ENCODE measurements at places on chromosomes 1 and 21.

DNA sequence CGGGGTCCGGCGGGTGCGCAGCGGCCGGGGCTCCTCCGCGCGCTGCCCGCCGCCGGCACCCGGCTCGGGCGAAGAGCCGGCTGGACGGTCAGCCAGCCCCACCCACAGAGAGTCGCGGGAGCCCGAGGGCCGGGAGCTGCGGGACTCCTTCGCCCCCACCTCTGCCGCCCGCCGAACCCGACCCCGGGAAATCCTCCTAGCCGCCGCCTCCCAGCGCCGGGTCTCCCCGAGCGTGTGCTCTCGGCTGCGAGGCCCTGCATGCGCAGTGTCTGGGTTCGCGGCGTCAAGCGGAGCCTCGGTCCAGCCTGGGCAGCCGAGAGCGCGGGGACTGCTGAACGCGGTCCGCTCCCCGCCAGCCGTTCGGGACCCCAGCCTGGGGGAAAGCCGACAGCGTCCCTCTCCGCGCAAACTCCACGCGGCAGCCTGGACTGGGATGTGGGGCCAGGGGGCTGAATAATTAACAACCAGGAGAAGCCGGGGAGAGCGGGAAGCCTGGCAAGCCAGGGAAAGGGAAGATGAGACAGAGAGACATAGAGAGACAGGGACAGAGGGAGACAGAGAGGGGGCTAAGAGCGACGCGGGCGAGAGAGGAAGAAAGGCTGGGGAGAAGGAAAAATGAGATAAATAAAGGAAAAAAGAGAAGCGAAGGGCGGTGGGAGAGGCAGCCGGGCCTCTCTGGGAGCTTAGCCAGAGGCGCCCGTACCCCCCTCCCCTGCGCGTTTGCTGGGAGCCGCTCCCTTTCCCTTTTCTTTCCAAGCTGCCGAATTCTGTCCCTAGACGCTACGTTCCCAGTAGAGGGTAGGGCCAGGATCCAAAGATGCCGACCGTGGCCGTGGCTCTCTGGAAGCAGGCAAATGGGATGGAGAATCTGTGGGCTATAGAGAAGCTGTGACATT lies 64.2 kb downstream of the MEF2D start:
- no peak for DNase-seq

DNA sequence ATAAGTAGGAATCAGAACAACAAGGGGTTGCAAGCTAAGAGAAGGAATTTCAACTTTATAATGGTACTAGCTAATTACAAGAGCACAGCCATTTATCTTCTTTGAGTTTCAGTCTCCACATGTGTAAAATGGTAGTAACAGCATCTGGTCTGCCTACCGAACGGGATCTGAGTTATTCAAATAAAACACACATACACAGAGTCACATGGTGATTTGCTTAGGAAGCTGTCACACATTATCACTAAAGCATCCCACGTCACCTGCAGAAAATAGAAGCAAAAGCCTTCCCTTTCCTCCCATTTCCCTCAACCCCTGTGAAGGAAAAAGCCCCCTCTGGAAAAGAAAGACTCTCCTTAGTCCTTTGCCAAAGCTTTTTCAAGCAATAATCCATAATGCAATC lies 389.7 kb downstream of the OMA1 start:
- no peak for DNase-seq

DNA sequence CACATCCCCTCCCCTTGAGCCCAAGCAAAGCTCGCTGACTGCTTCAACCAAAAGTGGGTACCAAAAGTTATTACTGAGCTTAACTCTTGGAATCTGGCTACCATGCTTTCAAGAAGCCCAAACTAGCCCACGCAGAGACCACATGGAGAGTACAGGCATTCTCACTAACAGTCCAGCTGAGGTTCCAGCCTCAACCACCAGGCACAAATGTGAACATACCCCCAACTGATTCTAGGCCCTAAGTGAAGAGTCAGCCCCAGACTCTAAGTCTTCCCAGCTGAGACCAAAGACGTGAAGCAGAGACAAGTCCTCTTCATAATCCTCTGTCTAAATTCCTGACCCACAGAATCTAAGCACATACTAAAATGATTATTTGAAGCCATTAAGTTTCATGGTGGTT lies 36.8 kb downstream of the EVI5 start:
- DNase-seq, result no peak

DNA sequence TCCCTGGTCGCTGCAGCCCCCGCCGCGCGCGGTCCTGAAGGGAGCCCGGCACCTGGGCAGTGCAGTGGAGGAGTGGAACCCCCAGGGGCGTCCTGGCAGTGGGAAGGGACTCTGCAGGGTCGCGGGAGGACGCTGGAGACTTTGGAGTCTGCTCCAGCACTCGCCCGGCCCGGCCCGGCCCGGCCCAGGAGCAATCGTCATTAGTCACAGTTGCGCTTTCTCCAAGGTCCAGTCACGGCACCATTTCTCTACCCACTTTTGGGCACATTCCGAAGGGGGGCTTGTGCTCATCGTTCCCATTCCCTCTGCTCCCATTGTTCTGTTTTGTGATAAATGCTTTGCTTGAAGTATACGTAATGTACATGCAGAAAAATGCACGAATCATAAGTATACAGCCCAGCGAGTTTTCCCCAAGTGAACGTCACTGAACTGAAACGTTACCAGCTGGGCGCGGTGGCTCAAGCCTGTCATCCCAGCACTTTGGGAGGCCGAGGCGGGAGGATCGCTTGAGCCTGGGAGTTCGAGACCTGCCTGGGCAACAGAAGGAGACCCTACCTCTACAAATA lies 999 bp downstream of the THAP3 start:
- no peak for DNase-seq

DNA sequence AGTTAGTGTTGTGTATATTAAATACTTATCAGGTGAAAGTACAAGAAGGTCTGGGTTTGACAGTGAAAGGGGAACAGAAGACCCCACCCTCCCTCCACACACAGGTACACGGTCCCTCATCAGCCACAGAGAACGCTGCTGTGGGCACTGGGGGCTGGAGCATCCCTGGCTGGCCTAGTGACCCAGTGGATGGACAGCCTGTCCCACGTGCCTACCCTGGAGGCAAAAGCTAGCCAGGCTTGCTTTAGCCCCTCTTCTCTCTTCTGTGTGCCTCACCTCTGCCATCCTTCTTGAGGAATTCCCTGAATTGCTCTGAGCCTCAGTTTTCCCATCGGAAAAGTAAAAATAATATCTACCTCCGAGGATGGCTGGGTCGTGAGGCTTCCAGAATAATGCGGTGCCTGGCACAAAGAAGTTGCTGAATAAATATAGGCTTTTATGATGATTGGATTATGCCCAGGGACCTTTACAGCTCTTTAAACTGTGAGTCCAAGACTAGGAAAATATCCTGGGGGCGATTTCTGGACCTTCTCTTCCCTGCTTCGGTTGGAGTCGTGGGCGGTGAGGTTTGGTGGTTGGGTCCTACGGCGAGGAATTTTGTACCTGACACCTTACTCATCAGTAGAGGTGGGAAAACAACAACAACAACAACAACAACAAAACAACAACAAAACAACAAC lies 918 bp downstream of the IFNLR1 start:
- DNase-seq, result no peak

DNA sequence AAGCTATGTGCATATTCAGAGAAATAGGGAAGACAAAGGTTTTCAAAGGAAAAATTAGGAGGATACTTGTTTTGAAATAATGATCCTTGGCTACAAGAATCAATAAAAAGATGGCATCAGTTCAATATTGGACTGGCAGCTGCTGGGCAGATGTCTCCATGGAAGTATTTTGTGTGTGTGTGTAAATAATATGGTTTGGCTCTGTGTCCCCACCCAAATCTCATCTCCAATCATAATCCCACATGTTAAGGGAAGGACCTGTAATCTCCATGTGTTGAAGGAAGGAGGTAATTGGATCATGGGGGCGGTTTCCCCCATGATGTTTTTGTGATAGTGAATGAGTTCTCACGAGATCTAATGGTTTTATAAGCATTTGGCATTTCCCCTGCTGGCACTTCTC lies 40.4 kb upstream of the LRRC7 start:
- DNase-seq, result no peak

- no peak for DNase-seq
These were observed at the start of gene S100A8 for GRCh38 chr1:153390938-153391710. Gene S100A8 (minus strand): TSS chr1:153391073. CDS start chr1:153390535, 538 bp downstream.

GRCh38 chr1:10867138-10867721 lies 70.8 kb upstream of the CASZ1 start:
- DNase-seq, result peak; percentile 48

DNA sequence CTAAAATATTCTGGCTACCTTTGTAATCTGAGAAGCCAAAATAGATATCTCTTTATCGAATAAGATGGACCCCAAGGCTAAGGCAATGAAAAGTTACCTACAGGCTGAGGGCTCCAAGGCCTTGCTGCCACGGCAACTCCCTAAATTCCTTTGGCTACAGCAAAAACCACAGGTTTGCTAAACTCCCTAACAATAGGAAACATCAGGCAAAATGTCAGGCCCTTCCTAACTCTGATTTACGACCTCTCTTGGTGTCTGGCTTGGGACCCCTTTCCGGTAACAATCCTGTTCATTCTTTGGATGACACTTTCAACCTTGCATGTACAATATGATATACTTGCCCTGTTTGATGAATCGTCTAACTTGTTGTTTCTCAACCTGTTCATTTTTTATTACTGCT lies 11.3 kb upstream of the OR2T8 start:
- DNase-seq, result no peak

DNA sequence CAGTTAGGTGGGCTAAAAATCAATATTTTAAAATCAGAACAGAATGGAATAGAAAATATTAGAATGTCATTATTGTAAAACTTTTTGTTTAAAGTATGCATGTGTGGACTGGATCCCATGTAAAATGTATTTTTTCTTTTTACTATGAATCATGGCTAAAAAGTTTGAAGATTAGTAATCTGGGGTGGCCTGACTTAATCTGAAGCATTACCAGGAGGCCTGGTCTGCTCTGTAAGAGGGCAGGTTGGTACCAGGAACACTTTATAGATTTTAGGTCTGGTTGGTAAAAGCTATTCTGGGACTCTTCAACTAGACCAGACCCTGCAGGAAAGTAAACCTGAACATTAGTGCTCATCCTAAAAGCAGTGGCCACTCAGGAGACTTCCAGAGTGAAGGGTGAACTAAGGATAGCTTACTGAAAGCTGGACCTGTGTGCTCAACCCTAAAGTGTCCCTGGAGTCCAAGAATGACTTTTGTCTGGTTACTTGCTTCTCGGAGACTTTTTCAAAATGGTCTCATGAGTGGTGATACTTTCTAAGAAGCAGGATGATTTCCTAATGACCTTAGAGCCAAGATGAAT lies 16.5 kb downstream of the RGL1 start:
- DNase-seq, result no peak
